ENCODE measurements at places on chromosomes 13 and 19.

- H3K27me3 ChIP-seq: no peaks in the 10 kb centered on the region
- no peaks in the 10 kb centered on the region for H3K4me1 ChIP-seq
- no peak overlapping the region for H3K4me3 ChIP-seq
- no peak for DNase-seq
These were observed 9.0 kb upstream of the TNFRSF19 start for GRCh38 chr13:23561261-23561660.

GRCh38 chr19:52689843-52690368 is 44.9 kb downstream of the ZNF611 start:
- peak overlapping the region; percentile 94 for H3K4me3 ChIP-seq
- no peaks in the 10 kb centered on the region for H3K4me1 ChIP-seq
- no peaks in the 10 kb centered on the region for H3K27me3 ChIP-seq
- peak; percentile 40 for DNase-seq

DNA sequence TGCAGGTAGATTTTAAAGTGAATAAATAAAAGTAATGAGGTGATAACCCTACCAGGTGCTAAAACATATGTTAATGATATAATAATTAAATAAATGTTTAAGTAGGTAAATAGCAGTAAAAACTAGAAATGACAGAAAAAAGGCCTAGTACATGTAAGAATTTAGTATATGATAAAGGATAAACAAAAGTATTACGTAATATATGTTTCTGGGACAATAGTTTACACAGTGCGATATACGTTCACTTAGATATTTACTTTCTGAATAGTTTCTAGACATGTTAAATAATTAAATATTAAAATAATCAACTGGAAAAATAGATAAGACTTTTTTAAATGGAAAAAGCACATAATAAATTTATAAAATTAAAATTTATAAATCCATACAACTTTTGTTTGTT is 340.9 kb downstream of the LIG4 start:
- H3K4me3 ChIP-seq: no peak overlapping the region
- H3K36me3 ChIP-seq: no peaks in the 10 kb centered on the region
- no peak overlapping the region for H3K27ac ChIP-seq

DNA sequence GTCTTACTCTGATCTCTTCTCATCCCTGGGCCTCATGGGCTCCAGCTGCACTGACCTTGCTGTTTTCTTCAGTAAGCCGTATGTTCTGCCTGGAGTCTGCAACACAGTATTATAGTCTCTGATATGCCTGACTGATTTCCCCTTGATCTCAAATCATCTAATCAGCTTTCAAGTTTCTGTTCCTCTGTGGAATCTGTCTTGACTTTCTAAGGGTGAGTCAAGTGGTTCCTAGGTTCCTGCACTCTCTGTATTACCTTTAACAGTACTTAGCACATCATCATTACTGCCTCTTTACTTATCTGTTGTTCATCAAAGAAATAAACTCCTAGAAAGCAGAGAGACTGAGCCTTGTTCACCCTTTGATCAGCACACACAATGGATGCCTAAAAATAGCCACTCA is 350.7 kb downstream of the LMO7 start:
- no peaks in the 10 kb centered on the region for H3K27me3 ChIP-seq
- DNase-seq: peak; percentile 4
- H3K4me1 ChIP-seq: no peaks in the 10 kb centered on the region
- no peak overlapping the region for H3K27ac ChIP-seq

GRCh38 chr13:113646921-113647340 is 11.1 kb downstream of the ATP4B start:
- H3K36me3 ChIP-seq: no peaks in the 10 kb centered on the region
- H3K27ac ChIP-seq: no peak overlapping the region
- no peaks in the 10 kb centered on the region for H3K27me3 ChIP-seq
- no peak for DNase-seq

- no peak overlapping the region for H3K27ac ChIP-seq
- no peak for DNase-seq
- H3K27me3 ChIP-seq: no peaks in the 10 kb centered on the region
- peaks cover 31% of the 10 kb centered on the region for H3K36me3 ChIP-seq
These were observed 6.2 kb downstream of the RPS19 start for GRCh38 chr19:41866284-41866683.

DNA sequence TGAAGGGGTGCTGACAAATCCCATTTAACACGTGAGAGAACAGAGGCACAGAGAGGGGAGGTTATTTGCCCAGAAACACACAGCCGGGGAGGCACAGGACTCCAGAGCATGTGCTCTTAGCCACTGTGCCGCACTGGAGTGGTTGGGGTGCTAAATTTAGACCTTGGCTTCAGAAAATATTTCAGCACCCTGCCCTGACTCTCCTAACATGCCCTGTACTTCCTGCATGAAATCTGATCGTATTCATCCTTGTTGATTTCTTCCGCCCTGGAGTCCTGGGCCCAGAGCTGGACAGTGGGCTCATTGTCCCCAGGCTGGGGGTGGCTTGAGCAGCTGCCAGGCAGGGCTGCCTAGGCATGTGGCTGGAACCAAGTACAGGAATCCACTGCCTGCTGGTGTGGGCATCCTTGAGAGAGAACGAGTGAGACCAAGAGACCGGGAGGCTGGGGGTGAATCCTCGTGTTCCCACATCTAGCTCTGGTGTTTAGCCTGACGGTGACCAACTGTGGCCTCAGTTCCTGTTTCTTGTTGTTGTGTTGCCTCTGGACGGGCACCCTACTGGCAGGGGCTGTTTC is 5.3 kb downstream of the SLC27A1 start:
- DNase-seq: no peak
- H3K36me3 ChIP-seq: no peaks in the 10 kb centered on the region
- no peaks in the 10 kb centered on the region for H3K4me1 ChIP-seq
- no peak overlapping the region for H3K27ac ChIP-seq
- H3K27me3 ChIP-seq: no peaks in the 10 kb centered on the region
- no peak overlapping the region for H3K4me3 ChIP-seq

- H3K36me3 ChIP-seq: no peaks in the 10 kb centered on the region
- no peaks in the 10 kb centered on the region for H3K27me3 ChIP-seq
- H3K4me1 ChIP-seq: peaks cover 2% of the 10 kb centered on the region
- H3K27ac ChIP-seq: peak within 1 kb of the TSS; percentile 78
These were observed at the start of gene MEX3D for GRCh38 chr19:1568320-1569019. MEX3D (minus strand) TSS chr19:1568325; CDS start chr19:1568058, 267 bp downstream.

GRCh38 chr13:50611117-50611781 is 232.2 kb downstream of the DLEU7 start:
- no peak for DNase-seq
- no peak overlapping the region for H3K27ac ChIP-seq
- H3K4me3 ChIP-seq: no peak overlapping the region
- no peaks in the 10 kb centered on the region for H3K36me3 ChIP-seq
- H3K4me1 ChIP-seq: no peaks in the 10 kb centered on the region

GRCh38 chr19:3565139-3565538 is 7.6 kb upstream of the HMG20B start:
- no peaks in the 10 kb centered on the region for H3K27me3 ChIP-seq
- no peaks in the 10 kb centered on the region for H3K36me3 ChIP-seq
- DNase-seq: no peak
- no peak overlapping the region for H3K27ac ChIP-seq
- H3K4me3 ChIP-seq: no peak overlapping the region
- no peaks in the 10 kb centered on the region for H3K4me1 ChIP-seq

GRCh38 chr19:27972291-27973040 is 1240.5 kb downstream of the UQCRFS1 start:
- DNase-seq: peak; percentile 81
- no peak overlapping the region for H3K4me3 ChIP-seq
- peak overlapping the region; percentile 37 for H3K27ac ChIP-seq
- H3K4me1 ChIP-seq: no peaks in the 10 kb centered on the region
- H3K36me3 ChIP-seq: no peaks in the 10 kb centered on the region
- H3K27me3 ChIP-seq: no peaks in the 10 kb centered on the region

DNA sequence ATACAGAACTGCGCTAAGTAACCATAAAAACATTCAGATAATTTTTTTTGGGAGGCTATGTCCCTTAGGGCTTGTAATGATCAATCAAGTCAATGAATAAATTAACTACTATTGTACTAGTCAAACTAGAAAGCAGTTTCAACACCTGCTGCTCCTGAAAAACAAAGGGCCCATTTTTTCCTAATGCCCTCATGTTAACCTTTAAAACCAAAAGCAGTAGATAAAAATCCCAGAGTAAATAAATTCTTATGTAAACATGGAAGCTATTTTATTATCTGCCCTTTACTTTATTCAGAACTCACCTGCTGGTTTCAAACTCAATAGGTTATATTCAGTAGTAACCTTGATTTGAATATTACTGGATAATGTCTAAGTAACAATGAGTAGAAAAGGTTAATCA is 159.5 kb upstream of the STARD13 start:
- no peaks in the 10 kb centered on the region for H3K4me1 ChIP-seq
- H3K36me3 ChIP-seq: no peaks in the 10 kb centered on the region
- DNase-seq: no peak
- no peak overlapping the region for H3K4me3 ChIP-seq
- H3K27me3 ChIP-seq: no peaks in the 10 kb centered on the region
